ENCODE measurements at places on chromosomes 4 and X. TPM values are rescaled to one million over a fixed set of nuclear protein-coding genes. Genes with fewer than 3 reads are reported as not detected.
A peak's percentile ranks its signal among the peaks of the same experiment; 100 is the strongest.

- DNase-seq: no peak
- no peaks in the 10 kb centered on the region for H3K36me3 ChIP-seq
- H3K27me3 ChIP-seq: no peaks in the 10 kb centered on the region
- no peak overlapping the region for H3K4me3 ChIP-seq
Measured at GRCh38 chr4:171644430-171645057, 168.7 kb upstream of the GALNTL6 start.

Gene PLAC1
- 2.5 TPM for total RNA-seq

GRCh38 chr4:181938631-181939030 lies 304.6 kb upstream of the TENM3 start:
- H3K4me3 ChIP-seq: no peak overlapping the region
- H3K4me1 ChIP-seq: no peaks in the 10 kb centered on the region
- no peak overlapping the region for H3K27ac ChIP-seq
- H3K36me3 ChIP-seq: no peaks in the 10 kb centered on the region
- DNase-seq: no peak

Gene PAGE2B
- not detected for total RNA-seq

Gene NAT8L
- 0.62 TPM for total RNA-seq

Gene MAGED4B
- 30.1 TPM for total RNA-seq

Gene SGMS2
- 14.8 TPM for total RNA-seq

Gene SLC4A4
- 14.9 TPM for total RNA-seq

DNA sequence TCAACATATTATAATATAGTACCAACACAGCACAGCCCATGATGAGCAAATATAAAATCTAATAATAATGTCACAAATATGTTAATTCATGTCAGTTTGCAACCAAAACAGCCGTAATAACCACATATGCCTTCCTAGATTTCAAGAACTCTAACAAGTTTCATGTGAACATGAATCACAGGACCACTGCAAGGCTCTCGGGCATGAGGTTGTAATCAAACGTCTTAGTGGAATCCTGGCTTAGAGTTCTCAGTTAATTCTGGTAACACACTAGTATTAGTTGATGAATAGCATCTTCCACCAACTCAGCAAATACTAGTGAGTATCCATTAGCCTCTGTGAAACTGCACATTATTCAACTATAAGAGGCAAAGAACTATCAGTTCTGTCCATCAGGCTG lies 379.3 kb upstream of the TENM3 start:
- DNase-seq: no peak
- H3K36me3 ChIP-seq: no peaks in the 10 kb centered on the region
- H3K27me3 ChIP-seq: no peaks in the 10 kb centered on the region
- no peaks in the 10 kb centered on the region for H3K4me1 ChIP-seq
- H3K27ac ChIP-seq: no peak overlapping the region

DNA sequence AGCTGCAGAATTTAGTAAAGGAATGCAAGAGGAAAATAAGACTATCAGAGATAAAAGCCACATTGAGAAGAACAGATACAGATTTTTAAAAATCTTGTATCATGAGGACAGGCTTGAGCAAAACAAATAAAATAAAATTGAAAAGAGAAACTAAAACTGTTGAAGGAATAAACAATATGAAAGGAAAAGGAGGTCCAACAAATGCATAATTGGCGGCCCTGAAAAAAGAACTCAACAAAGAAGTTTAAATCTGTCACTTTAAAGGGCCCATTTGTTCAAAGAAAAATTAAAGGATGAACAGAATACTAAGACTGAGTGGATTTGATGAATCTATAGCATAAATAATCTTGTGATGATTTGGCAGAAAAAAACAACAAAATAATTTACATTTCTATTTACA lies 36.5 kb downstream of the TMPRSS11B start:
- no peak for DNase-seq
- no peak overlapping the region for H3K4me3 ChIP-seq
- no peaks in the 10 kb centered on the region for H3K36me3 ChIP-seq
- no peaks in the 10 kb centered on the region for H3K27me3 ChIP-seq

DNA sequence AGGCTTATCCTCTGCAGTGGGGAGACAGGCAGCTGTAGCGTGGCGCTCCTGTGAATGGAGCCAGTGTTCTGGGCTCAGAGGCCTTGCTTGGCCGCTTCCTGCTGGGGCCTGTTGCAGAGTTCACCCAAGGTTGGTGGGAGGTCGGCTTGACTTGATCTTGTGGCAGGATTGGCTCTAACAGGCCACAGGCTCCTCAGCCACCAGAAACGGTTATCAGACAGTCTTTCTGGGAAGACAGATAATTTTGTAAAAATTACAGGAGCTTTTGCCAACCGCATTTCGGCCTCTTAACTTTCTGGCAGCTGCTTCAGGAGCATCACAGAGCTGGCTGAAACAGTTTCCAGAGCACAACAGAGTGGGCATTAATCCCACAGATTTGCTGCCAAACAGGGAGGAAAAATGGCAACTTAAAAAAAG lies 66.4 kb downstream of the DIPK2B start:
- H3K4me3 ChIP-seq: no peak overlapping the region
- H3K27ac ChIP-seq: peak overlapping the region; percentile 21
- no peaks in the 10 kb centered on the region for H3K4me1 ChIP-seq

Gene NBDY
- 8.1 TPM for total RNA-seq

Gene IGFBP7
- 131 TPM for total RNA-seq

Gene ANKRD37
- 12.3 TPM for total RNA-seq

GRCh38 chr4:168183717-168184571 lies 91.6 kb downstream of the ANXA10 start:
- no peak overlapping the region for H3K27ac ChIP-seq
- no peak overlapping the region for H3K4me3 ChIP-seq
- H3K36me3 ChIP-seq: no peaks in the 10 kb centered on the region
- H3K4me1 ChIP-seq: no peaks in the 10 kb centered on the region
- peak; percentile 48 for DNase-seq

Gene IQSEC2
- 11.3 TPM for total RNA-seq

Gene SOWAHB
- 0.13 TPM for total RNA-seq

GRCh38 chrX:53422861-53423306 lies at the start of gene RIBC1:
RIBC1 (plus strand) TSS chrX:53422873; CDS start chrX:53426277, 3,404 bp downstream.
- peaks cover 2% of the 10 kb centered on the region for H3K36me3 ChIP-seq
- H3K4me1 ChIP-seq: peaks cover 15% of the 10 kb centered on the region
- peaks cover 18% of the 10 kb centered on the region for H3K27me3 ChIP-seq
- peak within 1 kb of the TSS; percentile 63 for H3K4me3 ChIP-seq
- DNase-seq: no peak

Gene CDK16
- total RNA-seq: 52.0 TPM

DNA sequence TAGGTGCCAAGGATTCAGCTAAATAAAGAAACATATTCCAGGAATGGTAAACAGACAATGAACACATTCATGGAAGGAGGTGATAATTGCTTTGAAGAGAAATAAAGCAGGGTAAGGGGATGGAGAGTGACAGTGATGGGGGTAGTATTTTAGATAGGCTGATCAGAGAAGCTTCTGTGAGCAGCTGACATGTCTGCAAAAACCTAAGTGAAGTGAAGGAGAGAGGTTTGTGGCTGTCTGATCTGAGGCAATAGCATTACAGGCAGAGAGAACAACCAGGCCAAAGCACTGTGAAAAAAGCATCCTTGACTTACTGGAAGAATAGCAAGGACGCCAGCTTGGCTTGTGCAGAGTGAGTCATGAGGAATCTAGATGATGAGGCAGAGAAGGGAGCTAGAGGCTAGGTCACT lies 271.9 kb upstream of the GATB start:
- H3K27me3 ChIP-seq: no peaks in the 10 kb centered on the region
- no peaks in the 10 kb centered on the region for H3K4me1 ChIP-seq
- DNase-seq: no peak
- H3K36me3 ChIP-seq: no peaks in the 10 kb centered on the region
- H3K27ac ChIP-seq: no peak overlapping the region

- H3K27ac ChIP-seq: peak overlapping the region; percentile 92
- H3K4me3 ChIP-seq: peak overlapping the region; percentile 87
- no peak for DNase-seq
- no peaks in the 10 kb centered on the region for H3K4me1 ChIP-seq
- H3K27me3 ChIP-seq: no peaks in the 10 kb centered on the region
- peaks cover 3% of the 10 kb centered on the region for H3K36me3 ChIP-seq
Measured at GRCh38 chr4:189941005-189941450, 356 bp downstream of the FRG1 start.

DNA sequence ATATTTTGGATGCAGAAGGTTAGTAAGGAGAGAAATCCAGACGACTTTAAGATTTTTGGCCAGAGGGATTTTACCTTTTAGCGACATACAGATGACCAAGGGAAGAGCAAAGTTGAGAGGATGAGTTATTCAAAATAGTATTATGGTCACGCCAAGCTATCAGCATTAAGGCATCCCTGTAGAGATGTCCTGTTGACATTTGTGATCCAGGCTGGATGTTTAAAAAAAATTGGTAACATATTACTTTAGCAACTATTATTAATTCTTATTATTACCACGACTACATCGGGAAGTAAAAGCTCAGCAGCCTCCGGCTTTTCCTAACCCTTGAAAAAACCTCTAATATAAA lies 562 bp upstream of the OSTC start:
- DNase-seq: no peak
- H3K36me3 ChIP-seq: peaks cover 2% of the 10 kb centered on the region
- peaks cover 4% of the 10 kb centered on the region for H3K4me1 ChIP-seq
- H3K27me3 ChIP-seq: no peaks in the 10 kb centered on the region
- no peak overlapping the region for H3K27ac ChIP-seq
- H3K4me3 ChIP-seq: peak overlapping the region; percentile 27

DNA sequence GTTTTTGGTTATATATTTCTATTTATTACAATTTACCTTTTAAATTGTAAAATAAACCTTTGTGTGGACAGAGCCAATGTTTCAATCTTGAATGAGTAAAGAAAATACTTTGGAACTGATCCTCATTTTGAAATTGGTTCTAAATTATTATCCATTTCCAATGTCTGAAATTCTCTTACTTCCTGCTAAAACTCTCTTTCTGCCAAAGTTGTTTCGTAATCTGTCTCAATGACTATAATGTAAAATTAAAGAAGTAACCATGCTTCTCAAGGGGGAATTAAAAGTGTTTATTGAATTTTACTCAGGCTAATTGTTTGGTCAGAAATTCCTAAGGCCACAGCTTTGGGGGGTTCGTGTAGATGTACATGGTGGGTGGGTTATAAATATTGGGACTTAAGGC lies 34.8 kb downstream of the YIPF6 start:
- peaks cover 11% of the 10 kb centered on the region for H3K36me3 ChIP-seq
- DNase-seq: peak; percentile 35
- H3K27me3 ChIP-seq: no peaks in the 10 kb centered on the region
- H3K4me1 ChIP-seq: no peaks in the 10 kb centered on the region
- H3K4me3 ChIP-seq: no peak overlapping the region

GRCh38 chr4:17188547-17189400 lies 290.3 kb upstream of the LDB2 start:
- H3K4me3 ChIP-seq: no peak overlapping the region
- no peaks in the 10 kb centered on the region for H3K27me3 ChIP-seq
- H3K4me1 ChIP-seq: peaks cover 21% of the 10 kb centered on the region
- no peaks in the 10 kb centered on the region for H3K36me3 ChIP-seq

GRCh38 chr4:172986114-172986513 lies 182.5 kb upstream of the GALNT7 start:
- no peaks in the 10 kb centered on the region for H3K27me3 ChIP-seq
- H3K4me3 ChIP-seq: no peak overlapping the region
- no peaks in the 10 kb centered on the region for H3K4me1 ChIP-seq
- H3K27ac ChIP-seq: no peak overlapping the region
- DNase-seq: no peak

Gene NUDT11
- total RNA-seq: 4.7 TPM

DNA sequence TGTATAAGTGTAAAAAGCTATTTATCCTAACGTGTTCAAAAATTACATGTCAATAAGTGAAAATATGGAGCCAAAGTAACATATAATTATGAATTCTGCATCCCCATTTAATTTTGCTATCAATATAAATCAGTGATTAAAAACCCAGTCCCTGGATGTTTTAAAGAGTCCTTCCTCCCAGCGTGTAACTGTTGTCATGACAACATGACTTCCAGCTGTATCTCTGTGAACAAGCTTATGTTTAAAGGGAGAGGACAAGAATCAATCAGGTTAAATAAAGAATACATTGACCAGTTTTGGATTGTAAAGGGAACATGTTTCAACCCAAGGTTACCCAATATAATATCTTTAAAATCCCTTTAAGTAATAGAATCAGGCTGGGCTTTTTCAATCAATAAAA lies 219.7 kb downstream of the NSUN7 start:
- no peaks in the 10 kb centered on the region for H3K27me3 ChIP-seq
- H3K4me1 ChIP-seq: no peaks in the 10 kb centered on the region
- no peak overlapping the region for H3K27ac ChIP-seq
- peaks cover 4% of the 10 kb centered on the region for H3K36me3 ChIP-seq
- no peak overlapping the region for H3K4me3 ChIP-seq
- peak; percentile 61 for DNase-seq

- no peaks in the 10 kb centered on the region for H3K36me3 ChIP-seq
- H3K27ac ChIP-seq: no peak overlapping the region
- H3K27me3 ChIP-seq: peaks cover 21% of the 10 kb centered on the region
- DNase-seq: no peak
- H3K4me1 ChIP-seq: no peaks in the 10 kb centered on the region
Measured at GRCh38 chrX:12580548-12580947, 210.7 kb upstream of the PRPS2 start.

Gene SLITRK4
- 4.7 TPM for total RNA-seq

DNA sequence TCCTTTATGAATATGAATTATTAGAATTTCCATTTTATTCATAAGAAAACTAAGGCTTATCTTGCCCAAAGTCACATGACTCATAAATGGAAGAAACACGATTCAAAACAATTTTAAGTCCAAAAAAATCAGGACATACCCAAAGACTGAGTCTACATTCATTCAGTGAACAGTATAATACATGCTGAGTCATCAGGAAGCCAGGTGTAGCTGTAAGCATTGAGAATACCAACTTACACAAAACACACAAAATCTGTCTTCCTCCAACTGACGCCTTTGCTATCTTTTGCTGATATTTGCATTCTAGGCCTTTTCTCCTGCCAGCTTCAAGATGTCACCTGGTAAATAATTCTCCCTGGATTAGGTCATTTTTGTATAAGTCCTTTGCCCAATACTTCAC lies 520.1 kb upstream of the GALNT7 start:
- no peak overlapping the region for H3K4me3 ChIP-seq
- no peaks in the 10 kb centered on the region for H3K4me1 ChIP-seq
- H3K27me3 ChIP-seq: no peaks in the 10 kb centered on the region
- no peak overlapping the region for H3K27ac ChIP-seq

DNA sequence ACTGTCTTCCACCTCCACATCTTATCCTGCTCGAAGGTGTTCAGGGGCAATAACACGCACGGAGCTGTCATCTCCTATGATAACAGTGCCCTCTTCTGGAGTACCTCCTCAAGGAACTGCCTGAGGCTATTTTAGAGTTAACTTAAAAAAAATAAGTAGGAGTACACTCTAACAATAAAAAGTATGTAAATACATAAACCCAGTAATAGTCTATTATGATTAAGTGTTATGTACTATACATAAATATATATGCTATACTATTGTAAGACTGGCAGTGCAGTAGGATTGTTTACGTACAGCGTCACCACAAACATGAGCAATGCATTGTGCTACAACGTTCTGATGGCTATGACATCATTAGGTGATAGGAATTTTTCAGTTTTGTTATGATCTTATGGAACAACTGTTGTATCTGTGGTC lies 34.5 kb upstream of the TLR2 start:
- H3K4me3 ChIP-seq: no peak overlapping the region
- H3K4me1 ChIP-seq: peaks cover 2% of the 10 kb centered on the region
- no peaks in the 10 kb centered on the region for H3K27me3 ChIP-seq
- DNase-seq: peak; percentile 19
- no peaks in the 10 kb centered on the region for H3K36me3 ChIP-seq

Gene LNX1
- 2.4 TPM for total RNA-seq

Gene C1QTNF7
- 2.8 TPM for total RNA-seq

Data from muscle of leg (tissue), 16 donors.